ENCODE measurements at places on chromosomes 11 and 22.

- DNase-seq: no peak
These were observed 15.3 kb upstream of the SYTL2 start for GRCh38 chr11:85826116-85826855.

- no peak for DNase-seq
These were observed 54.3 kb upstream of the VSTM5 start for GRCh38 chr11:93904716-93905115.

- no peak for DNase-seq
These were observed 44.2 kb downstream of the MRE11 start for GRCh38 chr11:94449437-94449836.

- DNase-seq: no peak
These were observed 1.8 kb downstream of the UBQLN3 start for GRCh38 chr11:5507933-5508305.

GRCh38 chr11:70538641-70539359, 140.5 kb downstream of the CTTN start:
- DNase-seq: no peak

DNA sequence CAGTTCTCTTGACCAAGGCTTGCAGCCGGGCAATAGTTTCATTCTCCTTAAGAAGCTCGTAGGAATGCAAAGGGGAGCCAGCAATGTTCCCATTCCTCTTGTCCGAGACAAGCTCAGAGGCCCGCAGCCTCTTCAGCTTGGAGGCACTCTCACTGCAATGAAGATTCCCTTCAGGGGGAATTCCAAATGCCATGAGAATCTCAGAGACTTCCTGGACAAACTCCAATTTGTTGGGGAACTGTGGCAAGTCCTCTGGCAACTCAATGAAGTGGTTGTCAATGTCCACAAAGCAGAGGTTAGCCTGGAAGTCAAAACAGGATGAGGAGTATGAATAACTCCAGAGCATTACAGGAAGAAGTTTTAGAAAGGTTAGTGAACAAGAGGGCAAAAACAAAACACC, 84.4 kb downstream of the DENND5A start:
- DNase-seq: no peak

DNA sequence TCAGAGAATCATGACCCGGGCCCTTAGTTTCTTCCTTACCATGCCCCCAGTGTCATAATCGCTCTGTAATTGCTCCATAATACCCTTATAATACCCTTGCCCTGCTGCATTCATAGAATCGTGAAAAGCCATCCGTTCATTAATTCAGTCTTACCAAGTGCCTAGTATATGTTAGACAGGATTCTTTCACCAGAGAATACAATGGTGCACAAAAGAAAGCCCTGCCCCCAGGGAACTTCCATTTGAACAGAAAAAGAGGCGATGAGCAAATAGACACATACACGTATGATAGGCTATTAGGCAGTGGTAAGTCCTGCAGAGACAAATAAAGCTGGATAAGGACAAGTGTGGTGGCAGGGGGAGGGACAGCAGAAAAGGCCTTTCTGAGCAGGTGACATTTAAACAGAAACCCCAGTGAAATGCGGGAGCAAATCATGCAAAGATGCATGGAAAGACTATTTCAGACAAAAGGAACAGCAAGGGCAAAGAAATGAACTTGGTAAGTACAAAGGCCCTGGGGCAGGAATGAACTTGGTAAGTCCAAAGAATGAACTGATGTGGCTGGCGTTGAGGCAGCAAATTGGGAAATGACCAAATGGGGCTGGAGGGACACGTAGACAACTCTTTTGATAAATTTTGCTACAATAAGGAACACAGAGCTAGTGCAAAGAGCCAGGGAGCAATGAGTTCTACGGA, 74.6 kb upstream of the CREB3L1 start:
- no peak for DNase-seq

GRCh38 chr22:31045900-31046538, 35.1 kb upstream of the SMTN start:
- no peak for DNase-seq

DNA sequence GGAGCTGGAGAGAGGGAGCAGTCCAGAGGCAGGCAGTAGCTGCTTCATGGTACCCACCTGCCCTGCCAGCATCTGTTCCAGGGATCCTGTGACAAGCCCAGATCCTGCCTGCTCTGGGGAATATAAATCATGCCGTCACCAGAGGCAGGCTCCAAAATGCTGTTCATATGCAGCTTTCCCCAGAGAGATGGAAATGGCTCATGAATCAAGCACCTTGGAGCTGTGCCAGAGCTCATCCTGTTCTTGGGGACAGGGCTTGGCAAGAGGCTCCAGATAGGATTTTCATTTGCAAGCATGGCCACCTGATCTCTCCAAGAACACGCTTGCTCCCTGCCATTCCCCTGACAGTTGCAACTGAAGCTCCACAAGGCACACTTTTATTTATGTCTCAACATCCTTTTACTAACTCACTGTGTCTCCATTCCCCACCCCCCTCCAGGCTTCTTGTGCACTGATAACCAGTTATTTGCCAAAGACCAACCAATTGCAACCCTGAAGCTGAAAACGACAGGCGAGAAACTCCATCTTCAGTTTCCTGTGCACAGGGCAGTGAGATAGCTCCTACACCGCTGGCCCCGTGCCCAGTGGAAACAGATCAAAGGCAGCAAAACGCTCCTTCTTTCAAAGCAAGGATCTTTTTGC, 115.8 kb upstream of the PITPNB start:
- no peak for DNase-seq

DNA sequence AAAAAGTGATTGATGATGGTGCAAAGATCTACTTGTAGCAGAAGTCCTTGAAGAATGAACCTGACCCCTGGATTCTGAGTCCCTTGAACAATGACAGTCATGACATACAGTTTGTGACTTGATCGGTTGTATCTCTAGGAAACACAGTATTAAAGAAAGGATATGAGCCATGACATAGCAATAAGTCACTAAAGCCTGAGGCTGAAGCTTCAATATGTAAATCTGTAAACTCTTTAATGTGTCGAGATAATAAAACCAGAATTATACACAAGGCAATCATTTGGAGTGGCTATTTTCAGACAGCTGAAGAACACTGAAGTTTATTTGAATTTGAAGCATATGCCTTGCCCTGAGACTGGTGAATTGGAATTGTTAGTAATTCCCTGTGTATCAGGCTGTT, 911.5 kb upstream of the RAG2 start:
- no peak for DNase-seq

DNA sequence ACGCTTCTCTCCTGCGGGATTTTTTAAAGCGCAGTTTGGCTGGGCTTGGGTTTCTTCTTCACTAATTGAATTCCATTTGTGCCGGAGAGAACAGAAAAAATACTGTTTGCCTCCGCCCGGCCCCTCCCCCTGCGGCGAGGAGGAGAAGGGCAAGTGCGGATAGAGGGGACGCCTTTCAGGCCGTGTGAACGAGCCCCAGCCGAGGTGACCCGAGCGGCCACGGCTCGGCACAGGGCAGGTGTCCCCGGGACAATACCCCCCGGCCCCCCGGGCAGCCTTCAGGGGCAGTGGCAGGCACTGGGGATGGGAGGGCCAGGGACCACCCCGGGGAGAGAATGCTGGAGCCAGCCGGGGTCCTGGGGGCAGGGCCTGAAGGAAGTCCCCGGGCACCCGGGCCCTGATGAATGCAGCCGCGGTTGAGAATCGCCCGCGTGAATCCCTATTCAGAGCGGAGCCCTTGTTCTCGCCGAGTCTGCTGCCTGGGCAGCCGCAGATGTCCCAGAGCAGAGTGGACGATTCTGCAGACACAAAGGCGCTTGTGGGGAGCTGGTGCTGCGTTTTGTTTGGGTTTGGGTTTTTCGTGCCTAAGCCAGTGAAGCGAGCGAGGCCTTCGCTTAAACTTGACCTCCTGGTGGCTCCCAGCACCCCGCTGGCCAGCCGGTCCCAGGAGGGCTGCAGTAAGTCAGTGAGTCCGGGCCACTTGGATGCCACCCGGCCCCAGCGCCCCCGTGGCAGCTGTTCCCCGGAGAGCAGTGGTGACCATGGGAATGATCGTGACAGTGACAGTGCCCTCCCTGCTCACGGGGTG, 96.0 kb downstream of the WNT7B start:
- DNase-seq: no peak

GRCh38 chr11:119797736-119798135, 68.7 kb upstream of the NECTIN1 start:
- DNase-seq: no peak

DNA sequence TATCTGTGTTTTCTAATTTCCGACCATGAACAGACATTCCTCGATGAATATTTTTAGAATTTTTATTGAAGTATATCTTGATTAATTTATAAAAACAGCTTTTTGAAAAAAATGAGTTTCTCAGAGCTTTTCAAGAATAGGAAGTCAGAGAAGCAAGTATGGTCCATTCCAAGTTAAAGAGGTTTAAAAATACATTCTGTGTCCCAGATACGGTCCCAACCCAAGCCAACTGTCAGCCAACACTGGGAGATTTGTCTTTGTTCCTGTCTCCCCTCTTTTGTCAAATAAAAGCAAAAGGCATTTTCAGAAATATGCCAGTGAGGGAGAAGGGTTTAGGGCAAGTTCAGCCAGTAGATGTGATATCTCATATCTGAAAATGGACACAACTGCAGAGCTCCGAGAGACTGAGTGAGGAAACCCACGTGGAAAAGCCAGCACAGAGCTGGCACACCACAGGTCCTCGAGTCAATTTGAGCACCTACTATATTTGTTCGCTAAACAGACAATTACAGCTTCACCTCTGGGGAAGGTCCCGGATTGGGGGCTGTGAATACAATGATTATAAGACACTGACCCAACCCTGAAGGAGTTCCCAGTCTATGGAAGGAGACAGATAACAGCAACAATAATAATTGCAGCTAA, 59.8 kb downstream of the C11orf91 start:
- DNase-seq: no peak

DNA sequence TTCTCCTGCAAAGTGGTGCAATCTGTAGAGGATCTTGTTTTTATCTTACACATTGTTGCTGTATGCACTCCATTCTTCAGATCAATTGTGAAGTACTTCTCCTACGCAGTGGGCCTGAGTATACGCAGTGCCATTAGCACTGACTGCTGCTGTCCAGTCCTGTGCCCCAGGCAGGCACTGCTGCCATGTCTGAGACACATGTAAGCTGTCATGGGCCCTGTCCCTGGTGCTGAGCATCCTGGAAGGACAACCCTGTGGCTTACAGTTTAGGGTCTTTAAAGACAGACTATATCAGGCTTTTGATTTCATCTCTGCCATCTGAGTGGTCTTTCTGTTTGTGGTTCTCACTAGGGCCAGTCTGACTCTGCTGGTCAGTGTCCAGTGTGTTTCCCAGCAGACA, 44.8 kb upstream of the PTPN5 start:
- DNase-seq: no peak

- DNase-seq: no peak
These were observed 882 bp downstream of the FREY1 start for GRCh38 chr11:45906096-45906682.

DNA sequence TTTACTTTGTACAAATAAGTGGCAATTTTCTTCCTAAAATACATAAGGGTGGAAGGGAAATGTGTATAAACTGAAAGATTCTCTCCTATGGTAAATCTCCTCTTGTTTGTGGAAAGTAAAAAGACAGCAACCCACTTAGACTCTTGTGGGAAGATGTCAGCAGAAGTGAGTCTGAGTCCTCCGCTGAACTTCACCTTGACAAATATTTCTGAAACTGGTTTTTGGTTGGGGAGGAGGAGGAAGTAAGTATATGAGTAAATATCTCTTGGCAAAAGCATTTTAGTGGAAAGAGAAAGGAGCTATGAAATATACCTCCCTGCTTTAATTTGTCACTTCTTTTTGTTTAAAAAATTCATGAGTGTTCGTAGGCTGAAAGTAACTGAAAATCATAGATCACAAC, 196.2 kb downstream of the KIRREL3 start:
- no peak for DNase-seq

GRCh38 chr11:16347928-16348685, 8.2 kb downstream of the SOX6 start:
- DNase-seq: no peak

DNA sequence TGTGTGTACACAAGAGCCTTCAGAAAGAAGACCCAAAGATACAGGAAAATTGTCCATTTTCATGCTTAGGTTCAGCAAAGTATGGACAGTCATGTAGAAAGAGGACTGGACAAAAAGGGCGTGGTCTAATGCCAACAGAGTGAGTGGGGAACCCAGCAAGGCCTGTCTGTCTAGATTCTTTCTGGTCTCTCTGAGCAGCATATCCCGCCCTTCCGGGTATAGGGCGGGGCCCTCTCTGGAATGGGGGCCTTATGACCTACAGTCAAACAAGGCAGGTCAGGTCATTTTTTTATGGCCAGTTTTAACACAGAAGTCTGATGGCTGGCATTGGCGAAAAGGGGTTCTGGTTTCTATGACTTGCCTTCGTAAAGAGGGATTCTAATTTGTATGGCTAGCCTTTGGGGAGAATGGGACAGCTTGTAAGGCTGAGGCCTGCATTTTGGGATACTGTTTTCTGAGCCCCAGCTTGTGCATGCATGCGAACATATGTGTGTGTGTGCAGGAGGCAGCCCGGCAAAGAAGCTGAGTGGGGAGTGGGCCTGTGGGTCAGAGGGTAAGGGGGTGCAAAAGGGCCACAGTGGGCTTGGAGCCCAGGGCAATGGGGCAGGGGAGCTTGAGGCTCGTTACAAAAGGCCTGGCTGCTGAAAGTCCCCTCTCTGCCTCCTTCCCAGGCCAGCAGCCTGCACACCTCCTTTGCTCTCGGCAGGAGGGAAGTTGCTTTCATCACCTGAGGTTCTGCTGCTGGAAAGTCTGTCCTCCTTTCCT, 130.5 kb upstream of the B3GAT1 start:
- no peak for DNase-seq

DNA sequence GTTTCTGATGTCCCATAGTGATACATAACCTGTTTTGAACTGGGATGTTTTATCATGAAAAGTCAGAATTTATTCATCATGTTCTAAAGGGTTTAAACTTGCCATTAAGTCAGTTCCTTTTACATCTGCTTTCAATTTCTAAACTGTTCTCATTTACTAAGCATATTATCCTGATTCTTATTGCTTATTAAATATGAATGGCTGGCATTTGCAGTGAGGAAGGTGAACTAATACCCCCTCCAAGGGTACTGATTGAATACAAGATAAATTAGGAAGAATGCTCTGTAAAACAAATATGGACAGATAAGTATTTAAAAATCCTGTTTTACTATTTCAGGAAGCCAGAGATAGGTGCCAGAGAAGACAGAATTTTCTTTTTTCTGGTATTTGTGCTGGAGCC, 70.8 kb upstream of the HORMAD2 start:
- no peak for DNase-seq

- DNase-seq: no peak
These were observed 9.7 kb upstream of the LRP5 start for GRCh38 chr11:68302670-68303069.

GRCh38 chr11:71386202-71386601, 62.0 kb downstream of the DHCR7 start:
- no peak for DNase-seq
